H9 (cell line): ENCODE measurements at places on chromosomes 11 and 22. TPM values are rescaled to one million over a fixed set of nuclear protein-coding genes. Genes with fewer than 3 reads are reported as not detected.

DNA sequence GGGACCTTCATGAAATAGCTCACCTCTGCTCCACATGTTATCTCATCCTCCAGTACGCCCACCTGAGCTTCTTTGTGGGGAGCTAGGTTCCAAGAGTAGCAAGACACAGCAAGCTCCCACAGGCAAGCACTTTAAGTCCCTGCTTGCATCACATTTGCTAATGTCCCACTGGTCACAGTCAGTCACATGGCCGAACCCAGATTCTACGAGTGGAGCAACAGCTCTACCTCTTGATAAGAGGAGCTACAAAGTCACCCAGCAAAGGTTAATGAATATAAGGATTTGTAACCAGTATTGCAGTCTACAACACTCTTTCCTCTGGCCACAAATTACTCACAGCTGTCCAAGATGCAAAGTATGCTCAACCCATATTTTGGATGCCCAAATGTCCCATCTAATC is 15.2 kb upstream of the MS4A15 start:
- no peak for DNase-seq

DNA sequence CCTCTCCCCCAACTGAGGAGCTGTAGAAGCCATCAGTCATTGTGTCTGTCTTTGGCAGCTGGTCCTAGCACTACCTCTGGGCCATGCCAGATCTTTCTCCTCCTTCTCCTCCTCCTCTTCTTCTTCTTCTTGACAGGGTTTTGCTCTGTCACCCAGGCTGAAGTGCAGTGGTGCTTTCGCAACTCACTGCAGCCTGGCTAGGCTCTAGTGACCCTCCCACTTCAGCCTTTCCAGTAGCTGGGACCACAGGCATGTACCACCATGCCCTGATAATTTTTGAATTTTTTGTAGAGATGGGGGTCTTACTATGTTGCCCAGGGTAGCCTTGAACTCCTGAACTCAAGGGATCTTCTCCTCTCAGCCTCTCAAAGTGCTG is 50.1 kb upstream of the SHANK2 start:
- no peak for DNase-seq

The RBMXL2 gene
- total RNA-seq = not detected in 2 replicates

The DDI1 gene
- total RNA-seq = not detected in 2 replicates

The ANO5 gene
- 3.4 and 3.7 TPM in 2 replicates for total RNA-seq
